Smooth muscle cell of the brain vasculature (primary cell): ENCODE measurements at places on chromosomes 4 and X.

DNA sequence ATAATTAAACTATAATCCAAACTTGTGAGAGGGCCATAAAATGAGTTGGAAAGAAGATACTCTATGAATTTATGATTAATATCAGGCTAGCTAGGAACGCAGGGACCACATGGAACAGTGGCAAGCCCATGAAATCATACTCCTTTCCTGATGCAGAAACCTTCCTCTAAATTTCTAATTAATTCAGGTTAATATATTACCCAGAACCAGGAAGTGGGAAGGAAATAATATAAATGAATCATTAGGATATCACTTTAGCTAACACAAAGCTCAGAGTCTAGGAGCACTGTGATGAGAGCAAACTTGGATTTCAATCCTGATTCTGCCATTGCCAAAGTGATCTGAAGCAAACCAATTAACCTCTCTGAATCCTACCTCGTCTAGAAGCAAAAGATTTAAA is 68.0 kb downstream of the IQCM start:
- no peak for DNase-seq

DNA sequence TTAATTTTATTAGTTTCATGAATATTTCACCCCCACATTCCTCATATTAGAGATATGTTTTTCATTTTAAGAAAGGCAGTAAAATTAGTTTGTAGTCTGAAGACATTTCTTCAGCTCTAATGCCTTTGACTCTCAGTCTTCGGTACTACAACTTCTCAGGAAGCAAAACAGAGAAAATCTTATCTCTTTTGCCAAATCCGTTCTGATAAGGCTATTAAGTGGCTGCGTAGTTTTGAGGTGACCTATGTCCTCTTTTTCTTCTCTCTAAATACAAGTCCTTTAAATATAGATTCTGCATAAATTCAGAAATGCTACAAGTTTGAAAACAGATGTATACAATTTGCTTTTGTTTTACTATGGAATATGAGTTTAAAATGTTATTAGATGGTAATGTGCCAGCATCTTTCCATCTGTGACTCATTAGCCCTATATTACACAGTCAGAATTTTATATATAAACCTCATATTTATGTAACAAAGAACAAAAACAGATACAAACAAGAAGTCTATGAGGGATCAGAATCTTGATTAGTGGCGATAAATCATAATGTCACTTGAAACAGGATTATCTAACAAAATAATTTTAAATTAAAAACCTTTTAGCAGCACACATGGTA is 181.2 kb upstream of the ETNPPL start:
- DNase-seq: no peak

- no peak for DNase-seq
Measured at GRCh38 chrX:71558920-71559319, 19.3 kb upstream of the GCNA start.

DNA sequence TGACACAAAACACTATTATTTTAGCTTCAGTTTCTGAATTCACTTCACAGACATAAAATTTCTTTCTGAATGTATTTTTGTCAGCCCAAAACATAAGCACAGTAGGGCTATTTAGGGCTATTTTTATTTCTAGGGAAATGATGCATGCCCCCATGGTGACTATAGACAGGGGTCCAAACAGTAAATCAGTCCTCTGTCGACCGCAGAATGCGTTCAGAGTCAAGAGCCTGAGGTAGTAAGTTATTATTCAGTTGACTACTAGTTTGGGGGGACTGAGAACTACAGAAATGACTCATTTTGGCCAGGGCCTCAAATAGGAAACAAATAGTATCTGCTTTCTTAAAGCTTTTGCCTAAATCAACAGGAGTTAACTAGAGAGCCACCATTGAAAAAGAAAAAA is 414.4 kb downstream of the AFF2 start:
- no peak for DNase-seq

- no peak for DNase-seq
Measured at GRCh38 chr4:5932035-5932568, 39.2 kb upstream of the CRMP1 start.

- DNase-seq: no peak
Measured at GRCh38 chr4:83542225-83542624, 6.3 kb downstream of the GPAT3 start.
